ENCODE measurements at places on chromosomes 16 and 17. TPM values are rescaled to one million over a fixed set of nuclear protein-coding genes. Genes with fewer than 3 reads are reported as not detected.
A peak's percentile ranks its signal among the peaks of the same experiment; 100 is the strongest.

DNA sequence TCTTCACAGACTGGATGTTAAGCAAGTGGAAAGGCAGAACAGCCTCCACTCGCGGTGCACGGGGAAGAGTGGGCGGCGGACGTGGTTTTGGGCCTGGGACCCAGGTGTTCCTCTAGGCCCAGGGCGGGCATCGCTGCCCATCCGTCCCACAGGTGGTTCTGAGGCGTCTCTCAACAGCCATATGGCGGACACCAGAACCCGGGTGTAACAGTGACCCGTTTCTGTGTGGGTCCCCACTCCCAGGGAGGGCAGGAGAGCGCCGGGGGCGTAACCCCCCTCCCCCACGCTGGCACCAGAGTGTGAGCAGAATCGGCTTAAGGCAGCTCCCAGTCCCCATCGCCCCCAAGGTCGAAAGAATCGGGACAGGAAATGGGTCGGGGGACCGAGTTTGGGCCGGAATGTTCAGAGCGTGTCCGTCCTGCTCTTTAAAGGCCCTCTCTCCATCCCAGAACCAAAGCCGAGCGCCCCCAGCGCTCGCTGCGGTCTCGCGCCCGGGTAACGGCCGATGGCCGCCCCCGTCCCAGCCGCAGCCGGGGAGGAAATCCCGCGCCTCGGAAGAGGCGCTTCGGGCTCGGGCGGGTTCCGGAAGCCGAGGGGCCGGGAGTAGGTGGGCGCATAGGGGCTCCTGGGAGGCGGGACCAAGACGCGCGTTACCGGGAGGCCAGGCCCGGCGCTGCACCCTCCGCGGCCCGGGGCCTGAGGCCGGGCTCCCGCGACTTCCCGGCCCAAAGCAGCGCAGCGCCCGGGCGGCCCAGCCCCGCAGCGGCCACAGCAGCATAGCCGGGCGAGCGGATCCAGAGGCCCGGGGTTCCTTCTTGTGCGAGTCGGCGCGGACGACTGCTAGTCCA, at the start of gene TK2:
TK2 (minus strand) TSS at position 839 of the 848 bp plus-strand sequence; CDS start at position 778, 61 bp downstream.
- DNase-seq = peak; percentile 94

DNA sequence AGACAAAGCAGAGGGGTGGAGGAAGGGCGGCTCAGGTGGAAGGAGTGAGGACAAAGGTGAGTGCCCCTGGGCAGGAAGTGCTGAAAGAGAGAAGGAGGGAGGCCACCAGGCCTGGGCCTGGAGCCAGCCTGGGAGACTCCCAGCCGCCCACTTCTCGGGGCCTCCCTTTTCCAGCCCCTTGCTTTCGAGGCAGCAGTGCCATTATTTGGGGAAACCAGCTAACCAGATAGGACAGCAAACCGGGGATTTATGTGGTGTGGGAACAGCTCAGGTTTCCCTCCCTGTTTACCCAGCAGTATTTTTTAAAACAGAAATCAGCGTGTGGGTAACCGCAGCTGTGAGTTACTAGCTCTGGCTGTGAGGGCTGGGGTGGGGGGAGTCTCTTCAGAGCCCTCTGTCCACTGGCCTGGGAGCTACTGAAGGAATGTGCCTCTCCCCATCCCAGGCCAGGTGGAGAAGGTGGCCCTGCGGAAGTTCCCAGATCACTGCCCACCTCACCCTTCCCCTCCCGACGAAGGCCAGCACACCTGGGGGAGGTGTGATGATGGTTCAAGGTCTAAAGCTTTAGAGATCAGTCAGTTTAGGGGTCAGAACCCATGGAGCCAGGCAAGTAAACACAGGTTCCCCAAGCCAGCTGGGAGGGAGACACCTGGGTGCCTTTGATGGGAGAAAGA, 8.4 kb upstream of the MEOX1 start:
- DNase-seq = peak; percentile 75

- DNase-seq = no peak
Measured at GRCh38 chr17:80316431-80316830, 55.8 kb downstream of the RNF213 start.

TBC1D16 gene
- total RNA-seq = 81.8 TPM
